CD4-positive, alpha-beta T cell treated with Interferon gamma for 1 hour (primary cell): ENCODE measurements at places on chromosomes 3 and 15.

GRCh38 chr3:71072986-71073385, 510.5 kb downstream of the FOXP1 start:
- DNase-seq = no peak

DNA sequence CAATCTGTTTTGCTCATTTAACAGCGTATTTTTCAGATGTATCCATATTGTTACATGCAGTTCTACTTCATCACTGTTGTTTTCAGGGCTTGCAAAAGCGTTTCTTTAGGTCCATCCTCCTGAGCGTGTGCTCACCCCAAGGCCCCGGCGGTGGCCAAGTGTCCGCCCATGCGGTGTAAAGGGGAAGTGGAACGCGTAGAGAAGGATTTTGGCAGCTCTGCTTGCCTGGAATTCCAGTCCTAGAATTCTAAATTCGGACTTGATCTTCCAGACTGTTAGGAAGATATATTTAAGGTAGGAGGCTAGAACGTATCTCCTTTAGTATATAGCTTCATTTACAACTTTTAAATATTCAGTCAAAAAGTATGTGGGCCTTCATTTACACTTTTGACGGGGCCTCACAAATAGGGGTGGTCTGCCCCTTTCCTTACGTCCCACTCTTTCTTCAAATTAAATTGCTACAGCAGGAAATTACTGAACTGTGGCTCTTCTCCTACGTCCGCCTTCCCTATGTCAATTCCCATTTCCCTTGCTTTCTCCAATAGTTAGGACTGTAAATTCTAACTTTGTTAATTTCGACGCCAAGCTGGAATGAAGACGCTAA, 609 bp upstream of the TBC1D23 start:
- no peak for DNase-seq

DNA sequence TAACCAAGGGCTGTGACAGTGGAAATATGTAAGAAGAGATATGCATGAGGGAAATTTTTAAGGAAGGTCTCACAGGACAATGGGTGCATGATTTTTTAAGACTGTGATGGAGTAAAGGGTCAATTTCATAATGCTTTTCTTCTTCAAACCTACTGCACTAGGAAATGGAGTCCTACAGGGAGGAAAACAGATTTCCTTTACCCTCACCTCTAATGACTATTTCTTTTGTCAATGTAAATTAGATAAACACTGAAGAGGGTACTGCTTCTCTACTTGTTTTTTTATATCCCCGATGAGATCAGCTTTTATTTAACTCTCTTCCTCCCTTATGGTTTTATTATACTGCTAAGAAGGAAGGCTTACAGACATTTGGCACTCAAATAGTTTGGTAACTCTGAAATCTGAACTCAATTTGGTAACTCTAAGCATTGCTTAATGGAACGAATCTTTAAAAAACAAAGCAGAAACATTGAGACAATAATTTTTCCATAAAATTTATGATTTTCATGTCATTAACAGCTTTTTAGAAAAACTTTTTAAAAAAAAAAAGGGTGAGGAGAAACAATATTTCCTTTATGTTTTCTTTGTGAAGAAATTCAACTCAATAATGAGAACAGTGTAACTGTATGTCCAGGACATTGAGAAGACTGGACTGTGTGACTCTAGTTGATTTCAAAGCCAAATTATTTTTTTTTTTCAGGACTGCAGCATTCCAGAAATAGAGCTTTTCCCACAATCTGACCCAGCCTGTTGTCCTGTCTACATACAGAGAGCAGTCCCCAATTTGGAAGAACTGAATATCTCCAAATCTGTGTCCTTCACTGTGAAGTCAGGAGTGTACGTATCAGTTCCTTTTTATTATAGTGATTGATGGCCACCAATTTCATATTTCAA, 64.4 kb downstream of the CRYBG3 start:
- DNase-seq = no peak

GRCh38 chr3:149267565-149267964, 45.9 kb upstream of the CP start:
- no peak for DNase-seq

GRCh38 chr15:78938658-78939488, 6.0 kb downstream of the CTSH start:
- DNase-seq = peak; percentile 42

DNA sequence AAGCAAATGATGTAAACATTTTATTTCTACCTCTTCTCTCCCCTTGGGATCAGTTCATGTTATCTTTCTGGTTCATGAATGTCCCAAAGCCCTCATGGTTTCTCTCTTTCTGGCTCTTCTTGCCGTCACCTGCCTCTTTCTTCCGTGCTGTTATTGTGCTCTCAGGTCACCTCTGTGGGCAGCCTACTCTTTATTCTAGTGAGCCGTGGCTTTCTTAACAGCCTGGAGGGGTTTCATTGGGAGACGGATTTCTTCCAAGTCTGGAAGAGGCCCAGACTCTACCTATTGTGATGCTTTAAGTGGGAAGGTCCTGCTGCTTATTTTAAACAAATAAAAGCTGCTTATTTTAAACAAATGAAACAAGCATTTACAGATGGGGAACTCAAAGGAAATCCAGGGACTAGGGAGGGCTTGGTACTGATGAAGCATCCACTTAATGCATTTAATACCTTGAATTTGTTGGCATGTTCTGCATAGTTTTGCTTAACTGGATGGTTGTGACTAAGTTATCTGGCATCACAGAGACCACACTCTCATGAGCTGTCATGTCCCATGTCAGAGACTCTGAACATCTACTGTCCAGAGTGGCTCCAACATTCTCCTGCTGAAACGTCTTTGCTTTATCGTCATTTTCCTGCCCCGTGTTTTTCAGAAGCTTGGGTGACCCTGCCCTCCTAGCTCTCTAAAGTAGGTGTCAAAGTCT, 443.3 kb downstream of the GABRG3 start:
- DNase-seq = no peak

- no peak for DNase-seq
Observed at GRCh38 chr15:53978253-53978906, at the start of gene UNC13C. Gene UNC13C (plus strand): TSS chr15:53978441. CDS start chr15:54012904, 34,463 bp downstream.

DNA sequence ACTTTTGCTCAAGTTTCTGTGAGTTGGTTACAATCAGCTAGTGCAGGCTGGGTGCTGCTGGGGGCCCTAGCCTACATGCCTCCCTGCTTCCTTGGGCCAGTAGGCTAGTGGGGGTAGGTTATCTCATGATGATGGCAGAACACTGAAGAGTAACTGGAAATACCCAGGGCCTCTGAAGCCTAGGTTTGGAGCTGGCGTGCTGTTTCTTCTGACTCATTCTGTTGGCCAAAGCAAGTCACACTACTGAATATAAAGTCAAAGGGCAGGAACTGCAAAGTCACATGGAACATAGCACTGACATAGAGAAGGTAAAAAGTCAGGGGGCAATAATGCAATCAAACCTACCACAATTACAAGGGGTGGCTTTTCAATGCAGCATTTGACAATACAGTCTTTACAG, 34.5 kb downstream of the RASGRP1 start:
- DNase-seq = no peak

DNA sequence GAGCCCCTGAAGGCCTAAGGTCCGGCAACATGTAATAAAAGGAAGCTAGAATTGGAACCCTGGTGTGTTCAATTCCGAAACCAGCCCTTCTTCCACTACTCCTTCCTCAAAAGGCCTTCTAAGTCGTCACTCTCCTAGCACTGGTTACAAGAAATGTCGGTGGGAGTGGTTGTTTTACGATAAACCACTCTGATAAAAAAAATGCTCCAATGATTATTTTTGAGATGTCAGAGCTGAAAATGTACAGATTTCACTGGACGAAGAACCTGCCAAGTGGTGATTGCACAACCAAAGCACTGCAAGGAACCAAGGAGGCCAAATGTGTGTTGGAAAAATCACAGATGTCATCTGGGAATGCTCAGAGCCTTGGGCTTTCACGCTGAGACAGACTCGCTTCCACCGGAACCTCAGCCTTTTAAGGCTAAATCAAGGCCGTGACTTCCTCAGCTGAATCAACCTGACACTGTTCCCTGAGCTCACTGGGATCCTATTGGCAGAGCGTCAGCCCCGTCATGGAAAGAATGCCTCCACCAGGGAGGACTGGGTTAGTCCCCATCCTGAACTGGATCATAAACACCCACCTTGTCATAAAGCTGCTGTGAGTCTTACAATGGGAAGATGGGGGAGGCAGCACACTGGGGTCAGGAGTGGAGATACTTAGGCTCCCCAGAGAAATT, 108.1 kb upstream of the THBS1 start:
- peak; percentile 42 for DNase-seq

DNA sequence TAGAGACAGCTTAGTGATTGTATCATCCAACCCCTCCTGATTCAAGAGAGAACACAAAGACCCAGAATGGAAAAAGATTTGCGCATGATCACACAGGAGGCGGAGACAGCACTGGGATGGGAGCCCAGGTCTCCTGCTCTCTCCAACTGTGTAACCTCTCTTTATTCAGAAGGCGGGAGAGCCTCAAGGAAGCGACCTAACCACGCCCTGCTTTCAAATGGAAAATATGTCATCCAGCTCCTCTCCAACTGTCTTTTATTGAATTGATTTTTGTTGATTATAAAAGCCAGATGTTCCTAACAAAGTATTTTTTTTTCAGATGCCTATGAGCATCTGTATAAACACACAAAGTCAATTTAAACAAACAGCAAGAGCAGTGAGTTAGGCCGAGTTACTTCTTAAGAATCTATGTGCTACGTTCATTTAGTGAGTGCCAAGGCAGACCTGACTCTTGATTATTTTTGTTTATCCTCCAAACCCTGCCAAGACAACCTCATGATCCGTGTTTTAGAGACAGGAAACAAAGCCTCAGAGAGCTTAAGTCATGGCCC, 74.5 kb downstream of the BFSP2 start:
- no peak for DNase-seq

DNA sequence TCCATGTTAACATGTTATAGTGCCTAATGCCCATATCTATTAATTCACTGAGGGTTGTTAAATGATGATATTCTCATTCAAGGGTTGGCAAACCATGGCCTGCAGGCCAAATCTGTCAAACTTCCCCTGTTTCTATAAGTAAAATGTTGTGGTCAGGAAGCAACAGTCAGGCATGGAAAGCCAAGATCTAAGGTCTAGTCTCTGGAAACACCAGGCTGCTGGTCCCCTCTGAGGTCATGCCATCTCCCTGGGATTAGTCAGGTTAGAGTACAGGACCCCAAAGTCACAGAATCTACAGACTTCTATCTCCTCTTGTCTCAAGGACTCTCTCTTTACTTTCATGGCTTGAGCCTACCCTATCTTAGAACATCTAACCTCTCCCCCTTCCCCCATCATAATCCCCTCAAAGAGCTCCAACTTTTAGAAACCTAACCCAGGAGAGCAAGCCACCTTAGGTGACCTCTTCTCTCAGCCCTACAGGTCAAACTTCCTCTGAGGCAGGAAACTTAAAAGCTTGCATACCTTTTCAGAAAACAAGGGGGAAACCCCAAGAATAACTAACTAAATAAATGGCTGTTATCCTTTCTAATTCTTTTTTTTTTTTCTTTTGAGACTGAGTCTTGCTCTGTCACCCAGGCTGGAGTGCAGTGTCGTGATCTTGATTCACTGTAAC, 15.3 kb upstream of the HERC1 start:
- no peak for DNase-seq

DNA sequence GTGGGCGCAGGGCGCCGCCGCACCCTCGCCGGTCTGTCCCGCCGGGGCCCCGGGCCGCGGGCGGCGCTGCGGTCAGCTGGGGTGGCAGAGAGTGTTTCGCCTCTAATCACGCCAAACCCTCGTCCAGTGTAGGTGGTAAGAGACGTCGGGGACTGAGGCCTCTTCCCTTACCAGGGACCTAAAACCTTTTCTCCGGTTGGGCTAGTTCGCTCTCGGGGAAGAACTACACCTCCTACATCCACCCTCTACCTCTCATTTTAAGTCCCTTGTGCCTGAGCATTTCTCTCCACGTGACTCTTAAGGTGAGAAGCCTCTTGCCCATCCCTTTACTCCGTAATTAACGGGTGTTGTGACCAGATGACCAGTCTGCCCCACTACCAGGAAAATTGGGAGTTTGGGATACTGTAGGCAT, 520 bp downstream of the TMEM42 start:
- DNase-seq = no peak

DNA sequence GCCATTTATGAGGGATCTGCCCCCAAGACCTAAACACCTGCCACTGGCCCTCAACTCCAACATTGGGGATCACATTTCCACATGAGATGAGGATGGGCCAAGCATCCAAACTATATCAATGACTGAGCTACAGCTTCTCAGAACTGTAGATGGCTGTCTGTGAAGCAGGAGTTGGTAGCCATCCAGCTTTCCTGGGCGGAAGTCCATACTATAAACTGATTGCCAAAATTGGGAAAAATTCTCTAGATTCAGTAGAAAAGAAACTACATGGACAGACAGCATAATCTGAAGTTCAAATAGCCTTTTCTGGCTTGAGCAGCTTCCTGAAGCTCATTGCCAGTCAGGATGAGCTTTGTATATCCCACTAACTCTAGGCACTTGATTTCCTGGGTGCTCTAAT, 214.7 kb upstream of the ZBTB20 start:
- DNase-seq = no peak

DNA sequence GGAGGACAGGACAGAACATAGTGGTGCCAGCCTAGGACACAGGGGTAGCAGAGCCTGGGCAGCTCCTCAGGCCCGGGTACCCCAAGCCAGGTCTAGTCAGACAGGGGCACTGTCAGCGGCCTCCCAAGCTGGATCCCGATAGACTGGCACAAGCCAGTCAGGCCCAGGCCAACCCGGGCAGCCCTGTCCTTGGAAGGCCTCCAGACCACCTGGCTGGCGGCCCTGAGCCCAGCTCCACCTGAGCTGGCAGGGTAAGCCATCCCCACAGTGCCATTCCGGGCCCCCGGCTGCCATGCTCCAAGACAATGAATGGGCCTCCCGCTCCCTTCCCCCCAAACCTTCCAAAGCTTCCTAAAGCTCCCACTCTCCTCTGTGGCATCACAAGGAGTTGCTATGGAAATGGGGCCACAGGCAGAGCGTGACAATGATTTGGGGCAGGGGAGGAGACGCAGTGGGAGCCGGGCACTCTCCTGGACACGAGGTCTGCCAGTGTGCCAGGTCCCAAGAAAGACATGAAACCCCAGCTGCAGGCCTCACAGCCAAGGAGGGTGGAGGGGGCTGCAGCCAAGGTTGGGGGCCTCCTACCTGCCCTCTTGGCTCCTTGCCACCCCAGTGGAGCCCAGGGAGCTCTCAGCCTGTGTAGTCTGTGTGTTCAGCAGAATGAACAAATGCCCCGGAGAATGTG, 165.6 kb upstream of the LINGO1 start:
- no peak for DNase-seq

DNA sequence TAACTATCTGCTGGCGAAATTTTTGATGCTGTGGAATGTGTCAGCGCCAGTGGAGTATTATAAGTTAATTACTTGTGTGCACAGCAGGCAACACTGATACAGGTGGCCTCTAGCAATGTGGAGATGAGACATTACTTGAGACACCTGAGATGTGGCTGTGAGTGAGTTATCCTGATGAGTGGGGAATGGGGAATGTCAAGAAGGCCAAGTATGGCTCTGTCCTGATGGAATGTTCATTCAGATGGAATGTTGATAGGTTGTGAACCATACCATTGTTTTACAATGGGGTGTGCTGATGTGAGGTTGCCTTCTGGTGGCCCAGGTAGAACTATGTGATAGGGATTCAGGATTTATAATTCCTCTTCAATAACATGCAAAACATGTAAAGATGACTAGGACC, 404.8 kb downstream of the PTPRG start:
- DNase-seq = no peak
